ENCODE measurements at places on chromosomes 2 and 18.

GRCh38 chr2:222756362-222756831 lies 84.9 kb downstream of the MOGAT1 start:
- no peak for DNase-seq

- DNase-seq = no peak
Measured at GRCh38 chr2:160175169-160176134, 24.6 kb downstream of the ITGB6 start.

DNA sequence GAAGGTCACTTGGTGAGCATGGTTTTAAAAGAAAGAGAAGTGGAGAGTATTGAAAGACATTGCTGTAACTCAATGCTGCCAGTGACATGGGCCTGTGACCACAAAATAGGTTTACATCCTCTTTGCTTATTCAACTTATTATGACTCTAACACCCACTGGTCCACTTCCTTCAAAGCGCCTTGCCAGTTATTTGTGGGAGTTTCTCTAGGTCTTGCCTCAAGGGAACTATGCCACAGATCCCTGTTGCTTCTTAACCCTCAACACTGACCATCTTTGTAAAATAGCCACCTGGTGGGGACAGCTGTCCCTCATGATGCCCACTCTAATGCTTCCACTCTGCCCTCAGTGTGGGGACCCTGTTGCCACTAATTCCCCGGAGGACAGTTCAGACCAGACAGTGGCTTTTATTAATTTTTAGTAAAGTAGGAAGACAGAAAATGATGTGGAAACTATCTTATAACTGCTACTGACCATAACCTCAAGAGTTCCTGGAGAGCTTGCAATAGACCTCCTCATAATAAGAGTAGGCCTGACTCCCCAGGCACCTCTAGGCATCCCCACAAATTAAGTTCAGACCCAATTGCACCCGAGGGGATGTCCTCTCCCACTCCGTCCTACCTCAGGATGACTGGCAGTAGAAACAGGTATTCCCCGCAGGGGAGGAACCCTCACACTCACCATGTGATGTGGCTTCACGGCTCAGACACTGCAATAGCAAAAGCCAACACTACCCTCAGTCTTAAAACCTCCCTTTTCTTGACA lies 31.3 kb upstream of the SLC25A52 start:
- DNase-seq = no peak

- no peak for DNase-seq
Measured at GRCh38 chr18:60684843-60685513, 312.4 kb upstream of the MC4R start.

DNA sequence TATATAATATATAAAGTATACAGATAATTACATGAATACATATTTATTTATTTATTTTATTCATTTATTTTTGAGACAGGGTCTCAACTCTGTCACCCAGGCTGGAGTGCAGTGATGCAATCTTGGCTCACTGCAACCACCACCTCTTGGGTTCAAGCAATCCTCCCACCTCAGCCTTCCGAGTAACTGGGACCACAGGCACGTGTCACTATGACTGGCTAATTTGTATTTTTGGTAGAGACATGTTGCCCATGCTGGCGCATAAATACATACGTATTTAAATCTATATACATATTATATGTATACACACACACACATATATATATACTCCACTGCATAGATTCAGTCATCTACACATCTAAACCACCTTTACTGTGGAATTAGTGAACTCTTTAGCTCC lies 20.6 kb upstream of the NDUFV2 start:
- no peak for DNase-seq

All from hypothalamus (tissue), 51 donors.